ENCODE measurements at places on chromosomes 4 and X. TPM values are rescaled to one million over a fixed set of nuclear protein-coding genes. Genes with fewer than 3 reads are reported as not detected.
A peak's percentile ranks its signal among the peaks of the same experiment; 100 is the strongest.

SLC49A3 gene
- total RNA-seq, result 6.2 TPM

SLC34A2 gene
- total RNA-seq, result 0.26 TPM

NLGN3 gene
- 0.84 TPM for total RNA-seq

DCHS2 gene
- 0.36 TPM for total RNA-seq

DTHD1 gene
- not detected for total RNA-seq

CHRDL1 gene
- total RNA-seq, result 3.3 TPM

CT83 gene
- not detected for total RNA-seq

IL21 gene
- total RNA-seq, result not detected

PPP3CA gene
- 103 TPM for total RNA-seq

PNMA6F gene
- not detected for total RNA-seq

OPN1MW gene
- total RNA-seq, result not detected

KLHL4 gene
- 19.8 TPM for total RNA-seq

BEND2 gene
- total RNA-seq, result not detected

GRCh38 chrX:118550792-118551191 lies 55.2 kb downstream of the DOCK11 start:
- no peak overlapping the region for H3K27ac ChIP-seq
- no peaks in the 10 kb centered on the region for H3K27me3 ChIP-seq
- H3K4me1 ChIP-seq, result no peaks in the 10 kb centered on the region
- no peak overlapping the region for H3K4me3 ChIP-seq

GRCh38 chrX:110924871-110925270 lies 129.3 kb upstream of the CHRDL1 start:
- no peaks in the 10 kb centered on the region for H3K4me1 ChIP-seq
- DNase-seq, result peak; percentile 42
- no peaks in the 10 kb centered on the region for H3K36me3 ChIP-seq
- no peaks in the 10 kb centered on the region for H3K27me3 ChIP-seq
- no peak overlapping the region for H3K27ac ChIP-seq

DNA sequence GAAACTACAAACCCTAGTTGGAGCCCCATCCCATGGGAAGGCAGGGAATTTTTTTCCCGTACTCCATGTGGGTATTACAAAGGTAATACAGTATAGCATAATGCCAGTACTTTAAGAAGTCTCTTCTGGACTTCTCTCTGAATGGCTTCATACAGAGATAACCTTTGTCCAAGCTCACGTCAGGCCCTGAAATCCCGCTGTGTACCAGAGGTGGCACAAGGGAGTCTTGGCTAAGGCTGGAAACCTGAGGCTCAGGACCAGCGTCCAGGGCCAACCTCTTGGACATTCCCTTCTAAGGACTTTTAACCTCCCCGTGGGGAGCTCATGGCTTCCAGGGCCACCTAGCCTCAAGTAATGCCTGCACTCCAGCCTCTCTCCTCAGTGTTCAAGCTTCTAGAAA lies 338.9 kb upstream of the FAM241A start:
- no peaks in the 10 kb centered on the region for H3K27me3 ChIP-seq
- no peak overlapping the region for H3K4me3 ChIP-seq
- no peaks in the 10 kb centered on the region for H3K4me1 ChIP-seq
- no peak overlapping the region for H3K27ac ChIP-seq
- DNase-seq, result no peak
- no peaks in the 10 kb centered on the region for H3K36me3 ChIP-seq

GRCh38 chr4:13248621-13249298 lies 235.4 kb downstream of the RAB28 start:
- no peaks in the 10 kb centered on the region for H3K36me3 ChIP-seq
- H3K27me3 ChIP-seq, result no peaks in the 10 kb centered on the region
- no peaks in the 10 kb centered on the region for H3K4me1 ChIP-seq
- DNase-seq, result peak; percentile 70

DNA sequence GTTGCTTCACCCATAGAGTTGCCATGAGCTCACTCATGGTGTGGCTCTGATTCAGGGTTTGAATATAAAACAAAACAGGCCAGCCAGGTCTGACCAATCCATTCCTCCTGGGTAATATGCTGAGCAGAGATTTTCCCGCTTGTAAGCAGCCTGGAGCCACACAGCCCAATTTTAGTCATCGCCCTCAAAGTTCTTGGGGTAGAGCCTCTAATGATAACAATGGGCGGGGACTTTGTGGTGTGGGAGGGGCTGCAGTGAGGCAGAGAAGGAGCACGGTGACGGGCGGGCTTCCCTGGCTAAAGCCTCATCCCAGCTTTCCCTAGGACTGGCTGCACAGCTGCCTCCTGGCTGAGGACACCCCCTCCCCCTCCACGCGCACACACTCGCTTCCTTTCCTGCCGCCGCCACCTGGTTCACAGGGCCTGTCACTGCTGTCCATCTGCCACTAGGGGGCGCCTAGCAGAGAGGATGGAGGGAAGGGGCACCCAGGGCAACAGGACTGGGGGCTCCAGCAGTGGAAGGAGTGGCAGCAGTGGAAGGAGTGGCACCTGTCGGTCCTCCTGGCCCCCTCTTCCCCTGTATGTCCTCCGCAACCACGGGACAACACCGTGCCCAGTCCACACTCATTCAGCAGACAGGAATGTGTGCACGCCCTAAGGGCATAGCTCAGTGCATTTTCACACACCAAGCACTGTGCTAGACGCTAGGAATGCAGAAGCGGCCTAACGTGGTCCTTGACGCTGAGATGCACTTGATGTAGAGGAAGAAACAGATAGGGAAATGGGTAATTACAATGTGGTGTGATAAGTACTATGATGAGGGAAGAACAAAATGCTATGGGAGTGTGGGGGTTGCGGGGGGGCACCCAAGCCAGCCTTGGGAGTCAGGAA lies 26.8 kb downstream of the PRPS1 start:
- H3K36me3 ChIP-seq, result peaks cover under 1% of the 10 kb centered on the region
- peaks cover 14% of the 10 kb centered on the region for H3K4me1 ChIP-seq
- H3K4me3 ChIP-seq, result peak overlapping the region; percentile 1

GRCh38 chr4:39621582-39621981 lies 17.1 kb downstream of the SMIM14 start:
- peaks cover 35% of the 10 kb centered on the region for H3K4me1 ChIP-seq
- no peaks in the 10 kb centered on the region for H3K36me3 ChIP-seq
- DNase-seq, result peak; percentile 71
- H3K4me3 ChIP-seq, result no peak overlapping the region
- no peaks in the 10 kb centered on the region for H3K27me3 ChIP-seq

DNA sequence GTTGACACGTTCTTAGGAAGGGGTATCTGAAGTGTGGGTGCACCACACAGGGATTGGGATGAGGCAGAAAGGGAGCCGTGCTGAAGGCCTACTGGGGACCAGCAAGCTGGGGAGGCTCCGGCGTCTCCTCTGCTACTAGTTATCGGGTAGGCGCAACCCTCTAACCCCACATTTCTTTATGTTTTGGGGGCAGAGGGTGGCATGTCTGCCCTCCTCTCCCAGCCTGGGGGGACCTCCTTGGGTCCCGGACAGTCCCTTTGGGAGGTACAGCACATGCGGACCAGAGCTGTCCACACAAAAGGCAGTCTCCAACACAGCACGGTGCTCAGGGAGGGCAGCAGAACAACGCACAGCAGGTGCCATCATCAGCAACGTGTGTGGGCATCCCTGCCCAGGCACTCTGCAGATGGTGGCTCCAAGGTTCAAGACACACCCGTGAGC lies 33.2 kb downstream of the WDR1 start:
- H3K27ac ChIP-seq, result no peak overlapping the region
- peaks cover 4% of the 10 kb centered on the region for H3K4me1 ChIP-seq
- H3K4me3 ChIP-seq, result no peak overlapping the region

- peaks cover 9% of the 10 kb centered on the region for H3K4me1 ChIP-seq
- H3K36me3 ChIP-seq, result peaks cover 32% of the 10 kb centered on the region
Observed at GRCh38 chrX:78124307-78124706, 15.1 kb downstream of the TAF9B start.

DNA sequence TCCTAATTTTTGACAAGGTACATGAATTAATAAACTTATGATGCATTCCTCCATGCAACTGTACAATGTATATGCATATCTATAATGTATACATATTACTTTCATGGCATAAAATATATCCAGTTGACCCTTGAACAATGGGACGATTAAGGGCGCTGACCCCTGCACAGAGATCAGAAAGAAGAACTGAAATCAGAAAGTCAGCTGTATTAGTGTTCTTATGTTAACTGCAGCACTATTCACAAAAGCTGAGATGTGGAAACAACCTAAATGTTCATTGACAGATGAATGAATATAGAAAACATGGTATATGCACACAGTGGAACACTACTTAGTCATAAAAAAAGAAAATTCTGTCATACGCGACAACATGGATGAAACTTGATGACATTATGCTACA lies 457.1 kb downstream of the GBA3 start:
- no peaks in the 10 kb centered on the region for H3K27me3 ChIP-seq
- DNase-seq, result no peak
- no peak overlapping the region for H3K4me3 ChIP-seq
- no peak overlapping the region for H3K27ac ChIP-seq
- no peaks in the 10 kb centered on the region for H3K36me3 ChIP-seq
- H3K4me1 ChIP-seq, result no peaks in the 10 kb centered on the region

DNA sequence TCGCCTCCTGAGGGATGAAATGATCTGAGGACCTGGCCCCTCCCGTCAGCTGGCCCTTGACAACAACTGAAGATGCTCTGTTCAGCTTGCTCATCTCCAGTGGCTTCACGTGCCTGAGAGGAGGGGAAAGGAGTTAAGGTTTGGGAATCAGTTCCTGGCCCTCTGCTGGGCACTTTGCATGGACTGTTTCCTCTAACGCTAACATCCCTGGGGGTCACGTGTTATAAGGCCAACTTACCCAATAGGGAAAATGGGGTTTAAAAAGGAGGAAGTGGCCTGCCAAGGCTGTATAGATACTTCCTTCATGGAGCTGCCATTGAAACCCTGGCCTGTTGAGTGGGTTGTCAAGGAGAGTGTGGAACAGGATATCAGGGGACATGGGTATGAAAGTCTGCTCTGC lies 65.6 kb downstream of the OR13H1 start:
- no peaks in the 10 kb centered on the region for H3K4me1 ChIP-seq
- DNase-seq, result no peak

GRCh38 chrX:110851780-110852179 lies 56.2 kb upstream of the CHRDL1 start:
- H3K27ac ChIP-seq, result no peak overlapping the region
- no peaks in the 10 kb centered on the region for H3K4me1 ChIP-seq
- H3K27me3 ChIP-seq, result no peaks in the 10 kb centered on the region
- no peaks in the 10 kb centered on the region for H3K36me3 ChIP-seq
- DNase-seq, result peak; percentile 2

DNA sequence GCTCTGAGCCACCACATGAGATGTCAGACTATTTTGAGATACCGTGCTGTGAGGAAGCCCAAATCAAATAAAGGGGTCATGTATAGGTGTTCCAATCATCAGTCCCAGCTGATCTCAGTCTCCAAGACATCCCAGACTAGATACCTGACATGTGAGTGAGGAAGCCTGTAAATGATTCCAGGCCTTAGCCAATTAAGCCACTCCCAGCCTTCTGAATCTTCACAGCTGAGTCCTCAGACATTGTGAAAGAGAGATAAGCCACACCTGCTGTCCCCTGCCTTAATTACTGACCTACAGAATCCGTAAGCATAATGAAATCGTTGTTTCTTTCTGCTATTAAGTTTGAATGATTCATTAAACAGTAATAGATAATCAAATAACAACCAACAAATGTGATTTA lies 671.4 kb downstream of the ZNF674 start:
- no peaks in the 10 kb centered on the region for H3K27me3 ChIP-seq
- no peak overlapping the region for H3K4me3 ChIP-seq
- H3K27ac ChIP-seq, result no peak overlapping the region
- no peaks in the 10 kb centered on the region for H3K36me3 ChIP-seq
- no peaks in the 10 kb centered on the region for H3K4me1 ChIP-seq

GRCh38 chr4:140857111-140857510 lies 100.9 kb upstream of the TBC1D9 start:
- peaks cover 10% of the 10 kb centered on the region for H3K4me1 ChIP-seq
- H3K36me3 ChIP-seq, result no peaks in the 10 kb centered on the region
- no peak overlapping the region for H3K4me3 ChIP-seq
- H3K27ac ChIP-seq, result no peak overlapping the region
- H3K27me3 ChIP-seq, result peaks cover 3% of the 10 kb centered on the region

DNA sequence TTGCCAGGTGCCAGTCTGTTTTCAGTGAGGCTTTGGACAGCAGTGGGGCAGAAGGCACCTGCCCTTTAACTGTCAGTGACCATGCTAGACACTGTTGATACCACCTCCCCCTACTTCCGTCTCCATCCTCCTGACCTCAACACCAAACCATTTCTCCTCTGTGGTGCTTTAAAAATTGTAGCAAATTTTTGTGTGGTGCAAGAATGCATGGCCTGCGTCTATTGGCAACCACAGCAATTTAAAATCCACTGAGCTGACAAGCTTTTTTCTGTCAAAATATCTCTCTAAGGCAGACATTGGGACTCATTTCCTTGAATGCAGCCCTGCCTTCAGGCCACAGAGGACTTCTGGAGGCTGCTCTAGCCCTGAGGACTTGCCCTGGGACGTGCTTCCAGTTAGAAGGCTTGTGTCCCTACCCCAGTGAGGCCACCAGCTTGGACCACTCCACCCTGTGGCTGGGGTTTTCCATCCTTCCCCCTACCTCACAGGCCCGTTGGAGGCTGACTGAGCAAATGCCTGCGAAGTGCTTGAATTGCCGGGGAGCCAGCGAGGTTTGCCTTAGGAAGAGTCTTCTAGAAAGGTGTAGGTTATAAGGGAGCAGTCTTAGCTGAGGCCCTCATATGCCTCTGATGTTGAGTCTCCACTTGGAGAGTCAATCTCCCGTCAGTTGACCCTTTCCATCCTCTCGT lies 6.9 kb downstream of the PRRG3 start:
- H3K4me1 ChIP-seq, result no peaks in the 10 kb centered on the region
- DNase-seq, result peak; percentile 28
- H3K27ac ChIP-seq, result no peak overlapping the region
- no peaks in the 10 kb centered on the region for H3K27me3 ChIP-seq

GRCh38 chr4:53228036-53228435 lies 137.8 kb downstream of the SCFD2 start:
- H3K36me3 ChIP-seq, result no peaks in the 10 kb centered on the region
- H3K27me3 ChIP-seq, result no peaks in the 10 kb centered on the region
- H3K4me3 ChIP-seq, result no peak overlapping the region
- H3K4me1 ChIP-seq, result no peaks in the 10 kb centered on the region

DNA sequence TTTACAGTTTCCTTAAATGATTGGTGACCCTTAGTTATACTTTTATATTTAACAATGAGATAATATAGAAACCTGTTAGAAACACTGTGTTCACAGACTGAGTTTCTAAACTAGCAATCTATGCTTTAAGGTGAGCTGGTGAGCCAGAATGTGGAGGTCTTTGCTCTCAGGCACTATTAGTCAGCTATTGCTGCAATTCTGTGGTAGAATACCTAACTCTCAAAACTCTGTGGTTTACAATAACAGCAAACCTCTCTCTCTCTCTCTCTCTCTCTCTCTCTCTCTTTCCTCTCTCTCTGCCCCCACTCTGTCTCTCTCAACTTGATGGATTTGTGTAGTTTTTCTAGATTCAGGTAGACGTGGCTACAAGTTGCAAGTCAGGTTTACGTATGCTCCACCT lies 17.6 kb upstream of the LCORL start:
- no peak overlapping the region for H3K27ac ChIP-seq
- DNase-seq, result no peak
- no peaks in the 10 kb centered on the region for H3K27me3 ChIP-seq
- no peaks in the 10 kb centered on the region for H3K4me1 ChIP-seq

DNA sequence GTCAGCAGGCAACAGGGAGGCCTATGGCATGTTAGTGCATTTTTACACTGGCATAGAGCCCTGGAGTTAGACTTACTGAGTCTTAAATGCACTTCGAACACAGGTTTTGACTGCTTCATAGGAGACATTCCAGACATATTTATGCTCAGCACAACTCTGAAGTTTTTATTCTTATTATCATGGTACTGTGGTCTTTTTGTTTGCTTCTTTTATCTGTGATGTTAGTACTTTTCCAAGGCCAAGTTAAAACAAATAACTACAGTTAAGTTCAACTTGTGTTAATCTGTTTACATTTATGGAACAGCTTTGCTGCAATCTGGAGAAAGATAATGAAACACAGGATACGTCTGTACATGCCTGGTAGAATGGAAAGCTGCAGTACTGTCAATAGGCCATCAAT lies 76.5 kb downstream of the COL4A5 start:
- no peaks in the 10 kb centered on the region for H3K36me3 ChIP-seq
- H3K4me1 ChIP-seq, result peaks cover 3% of the 10 kb centered on the region
